Cardiac muscle cell (in vitro differentiated cells and primary cell): ENCODE measurements at places on chromosomes 1 and 21. TPM values are rescaled to one million over a fixed set of nuclear protein-coding genes. Genes with fewer than 3 reads are reported as not detected.

The NBPF6 gene
- polyA plus RNA-seq: not detected in 2 replicates

The GPR153 gene
- 21.0 and 30.3 TPM in 2 replicates for polyA plus RNA-seq

The PEAR1 gene
- 0.59 and 1.1 TPM in 2 replicates for polyA plus RNA-seq

The TMEM59 gene
- polyA plus RNA-seq: 330 and 350 TPM in 2 replicates

The KCNH1 gene
- polyA plus RNA-seq: 0.04 TPM in 1 of 2 replicates, not detected in the other

The TFB2M gene
- polyA plus RNA-seq: 9.4 and 12.0 TPM in 2 replicates

The IRF2BP2 gene
- 24.3 and 33.2 TPM in 2 replicates for polyA plus RNA-seq

The ZNF593OS gene
- 2.9 and 3.4 TPM in 2 replicates for polyA plus RNA-seq

The SPAG17 gene
- polyA plus RNA-seq: 0.66 and 1.2 TPM in 2 replicates

DNA sequence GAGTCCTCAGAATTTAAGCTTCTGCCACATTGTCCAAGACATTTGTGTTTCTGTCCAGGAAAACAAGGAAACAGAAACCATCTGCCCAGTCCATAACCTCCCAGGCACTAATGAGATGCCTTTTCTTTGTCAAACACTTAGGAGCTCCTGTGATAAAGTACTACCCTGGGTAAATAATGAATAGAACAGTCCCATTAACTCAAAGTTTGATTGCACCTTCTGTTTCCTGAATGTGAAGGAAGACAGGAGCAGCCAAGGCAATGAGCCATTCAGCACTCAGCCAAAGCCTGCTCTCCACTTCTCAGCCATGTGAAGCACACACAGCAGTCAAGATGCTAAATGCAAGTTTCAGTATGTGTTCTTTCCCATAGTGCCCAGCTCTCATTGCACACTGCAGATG lies 199.8 kb downstream of the SEC16B start:
- H3K4me1 ChIP-seq: no peaks in the 10 kb centered on the region
- no peaks in the 10 kb centered on the region for H3K36me3 ChIP-seq
- H3K4me3 ChIP-seq: no peak overlapping the region
- H3K27me3 ChIP-seq: no peaks in the 10 kb centered on the region
- H3K27ac ChIP-seq: no peak overlapping the region

DNA sequence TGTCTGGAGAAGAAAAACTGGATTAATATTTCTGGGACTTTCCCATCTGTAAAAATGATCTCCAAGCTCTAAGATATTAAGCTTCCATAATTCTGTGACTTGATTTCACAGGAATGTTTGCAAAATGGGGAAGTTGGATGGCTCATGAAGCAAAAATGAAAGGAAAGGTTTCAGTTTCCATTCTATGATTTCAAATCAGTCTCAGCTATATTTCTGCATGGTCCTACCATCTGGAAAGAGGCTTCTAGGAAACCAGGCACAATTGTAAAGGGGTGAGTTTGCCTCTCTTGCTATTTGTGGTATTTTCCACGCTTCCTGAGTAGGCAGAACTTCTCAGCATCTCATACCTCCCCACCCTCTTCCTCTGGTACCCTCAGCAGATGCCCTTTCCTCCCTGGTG lies 22.4 kb upstream of the ACTN2 start:
- H3K27me3 ChIP-seq: no peaks in the 10 kb centered on the region
- no peak overlapping the region for H3K27ac ChIP-seq
- no peak overlapping the region for H3K4me3 ChIP-seq
- H3K4me1 ChIP-seq: peaks cover 13% of the 10 kb centered on the region
- no peak for DNase-seq

GRCh38 chr1:27003745-27004470 lies 8.7 kb downstream of the TENT5B start:
- H3K27me3 ChIP-seq: no peaks in the 10 kb centered on the region
- DNase-seq: no peak
- H3K4me1 ChIP-seq: peaks cover 28% of the 10 kb centered on the region
- peak overlapping the region; percentile 44 for H3K27ac ChIP-seq

GRCh38 chr1:36203554-36204346 lies 20.5 kb upstream of the THRAP3 start:
- H3K27me3 ChIP-seq: no peaks in the 10 kb centered on the region
- peak overlapping the region; percentile 92 for H3K27ac ChIP-seq
- no peaks in the 10 kb centered on the region for H3K36me3 ChIP-seq
- H3K4me1 ChIP-seq: peaks cover 13% of the 10 kb centered on the region
- H3K4me3 ChIP-seq: no peak overlapping the region
- DNase-seq: peak; percentile 32

- DNase-seq: peak; percentile 46
- no peak overlapping the region for H3K4me3 ChIP-seq
- no peaks in the 10 kb centered on the region for H3K27me3 ChIP-seq
- H3K27ac ChIP-seq: no peak overlapping the region
Measured at GRCh38 chr1:210360852-210361477, 32.3 kb downstream of the HHAT start.

DNA sequence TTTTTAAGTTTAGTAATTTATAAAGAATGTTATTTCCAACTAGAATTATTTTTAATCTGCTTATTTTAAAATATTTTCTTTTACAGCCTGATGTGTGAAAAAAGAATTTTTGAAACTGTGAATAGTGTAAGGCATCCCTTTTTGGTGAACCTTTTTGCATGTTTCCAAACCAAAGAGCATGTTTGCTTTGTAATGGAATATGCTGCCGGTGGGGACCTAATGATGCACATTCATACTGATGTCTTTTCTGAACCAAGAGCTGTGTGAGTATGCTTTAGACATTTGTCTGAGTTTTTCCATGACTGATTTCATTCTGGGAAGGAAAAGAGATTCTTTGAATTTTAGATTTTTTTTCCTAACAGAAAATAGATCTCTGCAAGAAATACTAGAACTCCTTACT lies 77.9 kb downstream of the GTF2B start:
- H3K27ac ChIP-seq: no peak overlapping the region
- no peaks in the 10 kb centered on the region for H3K4me1 ChIP-seq
- no peaks in the 10 kb centered on the region for H3K27me3 ChIP-seq
- DNase-seq: no peak
- H3K36me3 ChIP-seq: peaks cover 35% of the 10 kb centered on the region

DNA sequence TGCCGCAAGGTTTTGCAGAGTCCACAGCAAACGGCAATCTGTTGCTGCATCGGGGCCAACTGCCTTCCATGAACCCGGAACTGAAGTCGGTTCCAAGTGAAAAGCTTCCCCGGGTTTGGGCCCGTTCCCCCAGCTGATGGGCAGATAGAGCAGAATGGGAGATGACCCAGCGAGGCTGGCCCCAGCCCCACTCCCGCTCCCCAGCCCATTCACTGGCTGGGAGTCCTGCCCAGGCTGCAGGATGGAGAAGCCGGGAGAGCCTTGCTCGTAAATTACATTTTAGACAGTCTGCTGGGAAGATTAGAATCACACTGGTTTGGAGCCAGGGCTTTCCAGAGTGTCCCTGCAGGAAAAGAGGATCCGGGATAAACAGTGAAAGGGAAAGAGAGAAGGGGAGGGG lies 31.6 kb upstream of the PAX7 start:
- no peak overlapping the region for H3K27ac ChIP-seq
- peaks cover 38% of the 10 kb centered on the region for H3K27me3 ChIP-seq
- no peaks in the 10 kb centered on the region for H3K4me1 ChIP-seq

DNA sequence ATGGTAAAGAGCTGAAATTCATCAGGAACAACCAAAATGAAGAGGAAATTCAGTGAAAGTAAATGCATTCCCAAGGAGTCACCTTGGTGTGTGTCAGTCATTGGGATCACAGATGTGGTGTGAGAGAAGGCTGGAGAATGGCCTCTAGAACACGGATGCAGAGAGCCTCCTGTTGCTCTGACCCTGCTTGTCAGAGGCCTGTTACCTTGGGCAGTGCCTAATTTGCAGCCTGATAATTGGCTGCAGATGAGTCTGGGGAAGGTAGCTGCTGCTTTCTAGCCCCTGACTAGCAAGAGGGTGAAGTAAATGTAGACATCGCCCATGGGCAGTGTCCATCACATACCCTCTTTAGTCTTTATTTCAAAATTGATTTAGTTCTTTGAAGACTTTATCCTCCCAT lies 3.3 kb downstream of the GCSAML start:
- H3K27me3 ChIP-seq: no peaks in the 10 kb centered on the region
- no peak overlapping the region for H3K4me3 ChIP-seq
- no peak overlapping the region for H3K27ac ChIP-seq
- DNase-seq: no peak
- H3K36me3 ChIP-seq: no peaks in the 10 kb centered on the region
- H3K4me1 ChIP-seq: no peaks in the 10 kb centered on the region

GRCh38 chr1:59123081-59123681 lies 173.7 kb upstream of the FGGY start:
- H3K4me3 ChIP-seq: no peak overlapping the region
- DNase-seq: no peak
- H3K27me3 ChIP-seq: no peaks in the 10 kb centered on the region
- H3K27ac ChIP-seq: no peak overlapping the region
- H3K4me1 ChIP-seq: no peaks in the 10 kb centered on the region

DNA sequence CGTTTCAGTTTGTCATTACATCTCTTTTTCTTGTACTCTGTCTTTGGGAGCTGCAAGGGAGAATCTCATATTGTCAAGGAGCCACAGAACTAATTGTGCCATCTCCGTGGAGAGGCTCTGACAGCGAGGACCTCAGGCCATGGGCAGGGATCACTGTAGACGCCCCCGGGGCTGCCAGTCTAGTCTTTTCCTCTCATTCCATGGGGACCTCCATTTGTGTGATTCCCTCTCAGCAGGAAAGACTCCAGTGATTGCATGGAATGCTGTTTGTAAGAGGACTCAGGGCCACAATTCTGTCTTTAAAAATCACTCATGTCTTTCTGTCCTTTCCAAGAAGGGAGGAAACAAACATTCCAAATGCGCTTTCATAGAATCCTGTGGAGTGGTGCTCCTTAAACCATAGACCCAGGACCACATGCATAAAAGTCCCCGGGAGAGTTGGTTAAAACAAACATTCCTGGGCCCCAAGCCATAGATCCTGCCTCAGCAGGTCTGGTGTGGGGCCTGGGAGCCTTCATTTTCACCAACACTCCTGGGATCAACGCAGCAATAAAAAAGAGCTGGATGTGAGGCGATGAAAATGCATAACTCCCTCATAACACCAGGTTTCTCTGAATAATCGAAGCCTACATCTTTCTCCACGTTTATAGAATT lies 104.5 kb downstream of the ZP4 start:
- no peak for DNase-seq
- peaks cover 78% of the 10 kb centered on the region for H3K36me3 ChIP-seq
- H3K4me3 ChIP-seq: no peak overlapping the region
- H3K27ac ChIP-seq: peak overlapping the region; percentile 26

GRCh38 chr1:6732942-6733341 lies 31.3 kb upstream of the DNAJC11 start:
- H3K4me3 ChIP-seq: no peak overlapping the region
- DNase-seq: no peak
- no peak overlapping the region for H3K27ac ChIP-seq

DNA sequence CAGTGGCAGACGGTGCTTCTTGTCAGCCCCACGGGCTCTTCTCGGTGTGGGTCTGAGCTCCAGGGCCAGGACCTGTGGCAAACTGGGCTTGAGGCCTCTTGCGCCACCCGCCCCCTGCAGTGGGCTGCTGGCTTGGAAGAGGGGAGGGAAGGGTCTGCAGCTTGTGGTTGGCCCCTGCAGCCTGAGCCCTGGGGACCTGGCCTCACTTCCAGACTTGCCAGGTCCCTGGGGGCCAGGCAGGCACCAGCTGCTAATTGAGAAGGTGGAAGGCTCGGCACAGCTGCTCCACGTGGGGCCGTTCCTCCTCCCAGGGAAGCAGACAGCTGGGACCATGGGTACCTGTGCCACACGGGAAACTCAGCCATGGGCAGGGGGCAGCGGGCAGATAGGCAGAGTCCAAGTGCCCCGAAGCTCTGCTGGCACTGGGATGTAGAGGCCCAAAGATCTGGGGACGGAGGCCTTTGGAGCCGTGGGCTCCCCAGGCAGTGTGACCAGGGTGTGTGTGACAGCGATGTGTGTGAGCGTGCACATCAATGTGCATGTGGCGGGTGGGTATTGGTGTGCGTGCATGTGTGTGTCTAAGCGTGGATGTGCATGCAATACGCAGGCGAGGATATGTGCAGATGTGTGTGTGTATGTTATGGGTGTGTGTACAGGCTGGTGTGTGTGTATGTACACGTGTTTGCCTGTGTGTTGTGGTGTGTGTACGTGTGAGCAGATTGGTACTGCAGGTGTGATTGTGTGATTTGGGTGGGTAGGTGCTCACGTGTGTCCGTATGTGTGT lies 39.3 kb downstream of the TP73 start:
- no peak for DNase-seq
- H3K27ac ChIP-seq: no peak overlapping the region
- no peak overlapping the region for H3K4me3 ChIP-seq
- no peaks in the 10 kb centered on the region for H3K27me3 ChIP-seq
- H3K36me3 ChIP-seq: no peaks in the 10 kb centered on the region

DNA sequence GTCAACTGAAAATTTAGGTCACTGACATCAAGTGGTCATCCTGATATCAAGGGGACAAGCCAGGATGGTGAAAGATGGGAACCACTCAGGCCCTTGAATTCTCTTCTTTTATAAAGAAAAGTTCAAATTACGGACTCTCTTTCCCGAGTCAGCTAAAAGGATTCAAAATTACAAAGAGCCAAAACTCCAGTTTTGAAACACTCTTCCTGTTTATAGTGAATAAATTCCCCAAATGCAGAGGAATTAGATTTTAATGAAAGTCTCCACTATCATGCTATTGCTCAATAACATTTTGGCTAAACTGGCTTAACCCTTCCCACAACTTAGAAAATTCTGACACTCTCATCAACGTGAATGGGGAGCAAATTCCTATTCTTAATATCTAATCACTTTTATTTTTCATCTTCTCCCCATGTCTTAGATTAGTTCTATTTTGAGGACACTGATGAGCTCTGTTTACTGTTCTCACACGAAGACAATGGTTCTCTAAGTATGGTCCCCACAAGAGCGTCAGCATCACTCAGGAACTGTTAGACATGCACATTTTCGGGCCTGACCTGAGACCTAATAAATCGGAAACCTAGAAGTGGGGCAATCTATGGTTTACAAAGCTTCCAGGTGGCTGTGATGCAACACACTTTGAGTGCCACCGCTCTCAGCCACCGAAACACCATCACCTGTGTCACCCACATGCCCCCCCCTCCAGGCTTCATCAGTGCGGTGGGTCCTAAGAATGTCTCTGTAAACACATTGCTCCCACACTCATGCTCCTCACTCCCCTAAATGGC lies 64.4 kb upstream of the TIAM1 start:
- no peaks in the 10 kb centered on the region for H3K27me3 ChIP-seq
- H3K4me3 ChIP-seq: no peak overlapping the region
- H3K27ac ChIP-seq: no peak overlapping the region
- no peaks in the 10 kb centered on the region for H3K36me3 ChIP-seq

DNA sequence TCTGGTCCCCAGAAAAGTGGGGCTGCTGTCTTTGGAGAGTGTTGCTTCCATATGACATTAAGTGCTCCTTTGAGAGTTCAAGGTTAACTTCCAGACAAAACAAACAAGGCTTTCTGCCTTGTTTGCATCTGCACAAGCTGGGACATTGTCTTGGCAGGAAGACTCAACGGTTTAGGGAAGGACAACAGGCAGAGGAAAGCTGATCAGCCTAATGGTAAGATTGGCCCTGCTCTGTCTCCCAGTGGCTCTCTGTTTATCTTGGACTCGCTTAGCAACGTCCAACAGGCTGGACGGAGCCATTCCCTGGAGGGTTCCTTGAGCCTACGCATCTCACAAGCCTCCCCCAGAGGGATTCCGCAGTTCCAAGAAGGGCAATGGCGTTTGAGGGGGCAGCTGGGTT lies 62.2 kb upstream of the SLC44A3 start:
- no peaks in the 10 kb centered on the region for H3K36me3 ChIP-seq
- no peaks in the 10 kb centered on the region for H3K27me3 ChIP-seq
- DNase-seq: no peak
- no peak overlapping the region for H3K4me3 ChIP-seq
- H3K27ac ChIP-seq: no peak overlapping the region
